ENCODE measurements at places on chromosomes 3 and 15.

- DNase-seq: no peak
These were observed 5.6 kb downstream of the TIGIT start for GRCh38 chr3:114299421-114299820.

GRCh38 chr15:101239724-101240136 lies 12.1 kb downstream of the CHSY1 start:
- DNase-seq: no peak

DNA sequence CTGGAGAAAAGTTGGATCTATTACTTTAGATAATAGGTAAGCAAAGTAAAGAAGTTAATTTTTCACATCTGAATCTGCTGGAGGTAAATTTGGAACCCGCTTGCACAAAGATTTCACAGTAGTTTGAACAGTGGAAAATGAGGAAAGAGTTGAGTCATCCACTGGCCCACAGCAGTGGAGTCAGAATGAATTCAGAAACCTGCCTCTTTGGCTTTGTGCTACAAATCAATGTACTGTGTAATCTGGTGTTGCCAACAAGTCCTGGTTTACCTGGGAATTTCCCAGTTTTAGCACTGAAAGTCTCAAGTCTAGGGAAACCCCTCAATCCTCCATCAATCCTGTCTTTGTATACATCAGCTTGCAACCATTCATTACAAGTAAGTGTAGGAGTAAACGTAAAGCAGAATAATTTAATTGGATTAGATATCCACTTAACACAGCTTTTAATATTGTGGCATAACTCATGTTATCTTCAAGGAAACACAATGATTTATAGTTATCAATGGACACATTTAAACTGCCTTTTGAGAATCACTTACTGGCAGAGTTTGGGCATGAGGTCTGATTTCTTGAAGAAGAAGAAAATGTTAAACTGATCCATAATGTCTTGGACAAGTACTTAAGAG lies 100.6 kb downstream of the DCLK3 start:
- no peak for DNase-seq

GRCh38 chr3:32419742-32420125 lies 28.1 kb downstream of the CMTM7 start:
- DNase-seq: no peak

- DNase-seq: no peak
These were observed 60.0 kb downstream of the PIK3CB start for GRCh38 chr3:138774529-138775253.

- DNase-seq: no peak
These were observed 26.8 kb downstream of the FNDC3B start for GRCh38 chr3:172065967-172066762.

DNA sequence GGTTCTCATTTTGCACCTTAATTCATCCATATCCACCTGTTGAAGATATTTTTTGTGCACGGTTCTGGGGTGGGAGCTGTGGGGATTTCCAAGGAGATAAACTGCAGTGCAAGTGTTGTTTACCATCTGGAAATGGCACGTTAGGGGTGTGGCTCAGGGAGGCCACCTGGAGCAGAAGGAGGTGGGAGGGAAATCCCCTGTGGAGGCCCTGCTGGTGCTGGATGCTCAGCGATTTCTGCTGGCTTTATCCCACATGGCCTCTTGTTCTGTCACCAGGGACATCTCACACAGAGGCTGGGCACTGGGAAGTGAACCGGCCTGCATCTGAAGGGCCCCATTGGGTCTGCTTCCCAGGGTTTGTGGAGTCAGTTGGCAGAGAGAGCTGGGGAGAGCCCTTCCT lies 24.3 kb downstream of the TRPM1 start:
- no peak for DNase-seq

DNA sequence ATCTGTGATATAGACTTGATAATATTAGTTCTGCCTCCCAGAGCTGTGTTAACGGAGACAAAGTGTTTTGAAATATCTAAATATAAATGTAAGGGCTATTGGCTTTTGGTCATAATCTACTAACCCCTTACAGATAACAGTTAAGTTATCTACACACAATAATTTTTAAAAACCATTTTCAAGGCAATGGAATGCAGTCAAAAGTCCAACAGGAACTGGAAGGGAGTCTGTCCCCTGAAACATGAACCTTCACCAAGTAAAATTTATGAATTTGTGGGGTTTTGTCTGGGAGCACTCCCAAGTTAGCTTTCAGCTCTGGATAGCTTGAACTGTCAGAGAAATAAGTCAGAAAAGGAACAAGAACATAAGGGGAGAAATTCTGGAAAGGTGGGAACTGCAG lies 312.3 kb upstream of the ICE2 start:
- no peak for DNase-seq

- no peak for DNase-seq
These were observed 80.9 kb downstream of the NECTIN3 start for GRCh38 chr3:111152496-111152895.

DNA sequence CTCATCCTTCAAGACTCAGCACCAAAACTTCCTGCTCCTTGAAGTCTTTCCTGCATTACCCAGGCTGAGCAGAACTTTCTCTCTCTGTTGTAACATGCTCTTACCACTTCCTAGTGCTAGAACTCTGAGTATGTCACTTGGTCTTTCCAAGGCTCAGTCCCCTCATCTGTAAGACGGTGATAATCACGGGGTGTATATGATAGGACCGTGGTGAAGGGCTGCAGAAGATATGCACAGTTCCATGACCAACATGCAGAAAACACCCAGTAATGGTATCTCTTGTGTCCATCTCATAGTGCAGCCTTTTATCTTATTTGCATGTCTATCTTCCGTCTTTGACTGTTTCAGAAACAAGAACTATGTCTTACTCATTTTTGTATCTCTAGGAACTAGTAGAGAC lies 154.5 kb downstream of the ZNF621 start:
- DNase-seq: no peak

DNA sequence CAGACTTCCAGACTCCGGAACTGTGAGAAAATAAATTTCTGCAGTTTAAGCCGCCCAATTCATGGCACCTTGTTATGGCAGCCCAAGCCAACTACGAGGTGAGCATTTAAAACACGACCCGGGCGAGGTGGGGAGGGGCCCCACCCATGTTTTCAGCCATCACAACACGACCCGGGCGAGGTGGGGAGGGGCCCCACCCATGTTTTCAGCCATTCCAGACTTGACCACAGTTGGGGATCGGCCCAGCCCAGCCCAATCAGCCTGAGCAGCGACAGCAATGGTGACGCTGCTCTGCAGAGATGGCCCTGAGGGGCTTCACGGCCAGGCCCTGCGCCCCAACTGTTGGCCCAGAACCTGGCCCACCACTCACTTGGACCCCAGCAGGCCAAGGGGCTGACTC lies 93.1 kb downstream of the ATP10A start:
- DNase-seq: no peak

- DNase-seq: no peak
These were observed 28.8 kb upstream of the ANP32A start for GRCh38 chr15:68849497-68849896.

- DNase-seq: no peak
These were observed 1.2 kb downstream of the PARP16 start for GRCh38 chr15:65285291-65286068.

GRCh38 chr3:133301731-133302130 lies 98.1 kb upstream of the BFSP2 start:
- DNase-seq: no peak

- no peak for DNase-seq
These were observed 215.3 kb upstream of the SEMA6D start for GRCh38 chr15:47502041-47502440.

DNA sequence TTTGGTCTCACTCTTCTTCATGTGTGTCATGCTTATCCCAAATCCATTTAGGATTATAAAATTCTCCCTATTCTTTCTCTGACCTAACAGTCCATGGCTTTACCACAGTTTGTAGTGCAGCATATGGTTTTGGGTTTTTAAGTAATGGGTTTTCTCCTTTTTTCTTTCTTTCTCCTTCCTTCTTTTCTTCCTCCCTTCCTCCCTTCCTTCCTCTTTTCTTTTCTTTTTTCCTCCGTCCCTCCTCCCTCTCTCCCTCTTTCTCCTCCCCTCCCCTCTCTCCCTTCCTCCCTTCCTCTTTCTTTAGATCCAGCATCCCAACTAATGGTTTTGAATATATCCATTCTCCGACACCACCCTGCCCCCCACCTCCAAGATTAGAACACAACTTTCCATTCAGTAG lies 118.9 kb downstream of the RBPMS2 start:
- DNase-seq: no peak

GRCh38 chr3:159366476-159366875 lies 564.6 kb downstream of the MFSD1 start:
- no peak for DNase-seq

- DNase-seq: no peak
These were observed 264.0 kb upstream of the AGTR1 start for GRCh38 chr3:148433665-148434064.

- DNase-seq: no peak
These were observed 7.8 kb upstream of the RAD18 start for GRCh38 chr3:8970971-8971589.

DNA sequence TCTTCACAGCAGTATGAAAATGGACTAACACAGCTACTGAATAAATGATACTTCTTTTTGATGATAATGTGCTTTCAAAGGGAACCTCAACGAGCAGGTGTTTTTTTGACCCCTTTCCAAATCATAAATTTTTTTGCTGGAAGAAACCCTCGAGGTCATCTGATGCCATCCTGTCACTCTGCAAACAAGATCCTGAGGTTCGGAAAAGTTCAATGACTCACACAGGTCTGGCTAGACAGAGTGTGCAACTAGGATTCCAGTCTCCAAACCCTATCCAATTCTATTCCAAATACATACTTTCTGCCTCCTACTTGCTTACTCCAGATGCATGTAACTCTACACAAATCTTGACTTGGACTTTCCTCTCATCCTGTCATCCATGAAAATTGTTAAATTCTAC lies 124.7 kb downstream of the NEDD4 start:
- DNase-seq: no peak
